ENCODE measurements at places on chromosomes 3 and 15.
A peak's percentile ranks its signal among the peaks of the same experiment; 100 is the strongest.

GRCh38 chr3:129593230-129593594 lies 13.3 kb downstream of the PLXND1 start:
- DNase-seq = no peak
- peaks cover 37% of the 10 kb centered on the region for H3K4me1 ChIP-seq
- H3K27ac ChIP-seq = peak overlapping the region; percentile 81
- no peaks in the 10 kb centered on the region for H3K36me3 ChIP-seq
- H3K4me3 ChIP-seq = peak overlapping the region; percentile 23
- peaks cover 4% of the 10 kb centered on the region for H3K27me3 ChIP-seq

DNA sequence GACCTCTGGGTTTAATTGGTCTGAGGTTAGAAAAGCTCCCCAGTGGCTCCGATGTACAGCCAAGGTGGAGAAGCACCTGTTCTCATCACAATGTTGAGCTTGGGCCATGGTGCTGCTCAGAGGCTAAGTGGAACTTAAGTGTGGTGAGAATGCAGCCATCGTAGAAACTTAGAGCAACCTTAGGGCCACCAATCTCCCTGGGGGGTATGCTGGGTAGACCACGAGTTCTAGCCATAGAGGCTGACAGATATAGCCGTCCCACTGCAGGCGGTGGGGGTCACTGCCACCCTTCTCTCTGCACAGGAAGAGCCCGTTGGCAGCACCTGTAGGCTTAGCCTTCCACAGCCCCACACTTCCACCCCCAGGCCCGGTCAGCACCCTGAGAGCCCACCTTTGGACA lies 38.0 kb downstream of the MGLL start:
- peaks cover 6% of the 10 kb centered on the region for H3K27me3 ChIP-seq
- H3K4me3 ChIP-seq = no peak overlapping the region
- H3K27ac ChIP-seq = no peak overlapping the region
- peaks cover 41% of the 10 kb centered on the region for H3K4me1 ChIP-seq
- H3K36me3 ChIP-seq = no peaks in the 10 kb centered on the region

GRCh38 chr15:31752065-31752762 lies 278.1 kb upstream of the CHRNA7 start:
- DNase-seq = no peak
- H3K36me3 ChIP-seq = peaks cover 6% of the 10 kb centered on the region
- H3K4me1 ChIP-seq = peaks cover 6% of the 10 kb centered on the region
- H3K27ac ChIP-seq = no peak overlapping the region

GRCh38 chr15:62977952-62978811 lies 64.4 kb upstream of the TPM1 start:
- peaks cover 5% of the 10 kb centered on the region for H3K4me1 ChIP-seq
- no peaks in the 10 kb centered on the region for H3K27me3 ChIP-seq
- H3K36me3 ChIP-seq = no peaks in the 10 kb centered on the region
- H3K27ac ChIP-seq = no peak overlapping the region
- H3K4me3 ChIP-seq = no peak overlapping the region

DNA sequence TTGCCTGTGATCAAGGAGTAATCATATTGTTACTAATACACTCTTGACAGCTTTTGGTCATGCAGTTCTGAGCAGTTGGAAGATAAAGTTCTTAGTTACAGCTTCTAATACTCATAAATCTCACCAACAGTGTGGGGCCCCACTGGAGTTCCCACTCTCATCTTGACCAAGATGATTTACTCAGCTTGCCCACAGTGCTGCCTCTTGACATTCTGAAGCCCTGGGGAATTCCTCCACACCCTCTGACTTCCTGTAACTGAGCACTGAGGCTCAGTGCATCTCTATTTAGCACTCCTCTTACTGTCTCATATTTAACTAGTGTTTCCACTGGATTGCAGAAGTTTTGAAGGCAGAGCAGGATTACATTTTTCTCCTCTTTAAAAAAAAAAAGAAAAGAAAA lies 1.9 kb upstream of the ARL6IP5 start:
- H3K4me3 ChIP-seq = no peak overlapping the region
- H3K27me3 ChIP-seq = peaks cover 2% of the 10 kb centered on the region
- DNase-seq = no peak
- peaks cover 24% of the 10 kb centered on the region for H3K4me1 ChIP-seq

DNA sequence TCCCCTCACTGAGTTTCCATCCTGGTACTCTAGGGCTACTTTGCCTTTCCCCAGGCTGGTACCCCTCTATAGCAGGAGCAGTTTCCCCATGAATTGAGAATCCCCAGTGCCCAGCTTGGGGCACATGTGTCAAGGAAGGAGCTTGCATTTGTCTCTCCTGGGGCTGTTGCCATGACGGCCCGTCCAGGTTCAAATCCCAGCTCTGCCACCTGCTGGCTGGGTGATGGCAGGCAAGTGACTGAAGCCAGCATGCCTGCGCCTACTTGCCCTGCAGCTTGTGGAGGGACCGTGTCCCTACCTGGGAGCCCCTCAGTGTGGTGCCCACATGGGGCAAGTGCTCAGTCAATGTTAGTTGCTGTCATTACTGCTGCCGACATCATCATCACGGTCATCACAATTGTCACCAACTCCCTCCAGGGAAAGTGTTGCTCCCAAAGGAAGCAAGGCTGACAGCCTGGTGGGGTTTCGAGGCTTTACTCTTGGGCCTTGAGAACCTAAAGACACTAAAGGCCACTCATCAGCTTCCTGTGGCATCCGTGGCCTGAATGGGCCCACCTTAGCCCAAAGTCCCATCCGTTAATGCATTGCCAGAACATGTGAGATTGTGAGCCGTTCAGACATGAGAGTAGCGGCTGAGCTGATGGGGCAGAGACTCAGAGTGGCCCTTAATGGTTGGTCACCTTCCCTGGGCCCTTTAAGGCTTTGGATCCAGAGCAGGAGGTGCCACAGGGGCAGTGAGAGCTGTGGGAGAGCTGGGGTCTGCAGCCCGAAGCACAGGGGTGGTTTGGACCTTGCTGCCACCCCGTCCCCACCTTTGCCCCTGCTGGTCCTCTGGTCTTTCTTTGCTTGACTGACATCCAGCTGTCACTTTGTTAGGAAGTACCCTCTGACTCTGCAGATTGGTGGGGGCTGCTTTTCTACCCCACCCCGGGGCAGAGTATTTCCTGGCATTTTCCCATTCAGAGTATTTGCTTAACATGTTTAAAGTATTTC lies 144.4 kb downstream of the DNAJB8 start:
- H3K27me3 ChIP-seq = peaks cover 11% of the 10 kb centered on the region
- no peaks in the 10 kb centered on the region for H3K36me3 ChIP-seq
- DNase-seq = peak; percentile 71
- H3K4me3 ChIP-seq = no peak overlapping the region

DNA sequence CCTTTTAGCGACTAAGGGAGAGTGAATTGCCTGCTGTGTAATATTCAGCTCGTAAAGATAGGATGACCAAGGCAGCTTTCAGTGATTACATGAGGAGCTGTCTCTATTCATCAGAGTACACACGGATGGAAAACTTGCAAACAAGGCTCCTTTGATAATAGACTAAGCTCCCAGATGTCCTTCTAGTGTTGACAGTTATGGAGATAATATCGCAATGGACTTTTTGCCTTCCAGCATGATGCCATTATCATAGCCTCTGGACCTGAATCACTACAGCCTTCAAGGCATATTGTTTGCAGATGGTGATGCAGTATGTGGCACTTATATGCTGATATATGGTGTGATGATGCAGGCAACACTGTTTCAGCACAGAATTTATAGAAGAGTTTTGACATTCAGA lies 93.9 kb downstream of the ECT2 start:
- no peaks in the 10 kb centered on the region for H3K27me3 ChIP-seq
- no peak overlapping the region for H3K4me3 ChIP-seq
- peaks cover 19% of the 10 kb centered on the region for H3K4me1 ChIP-seq
- no peaks in the 10 kb centered on the region for H3K36me3 ChIP-seq

- H3K4me3 ChIP-seq = no peak overlapping the region
- no peak overlapping the region for H3K27ac ChIP-seq
- no peak for DNase-seq
- H3K36me3 ChIP-seq = peaks cover 4% of the 10 kb centered on the region
- H3K4me1 ChIP-seq = no peaks in the 10 kb centered on the region
- H3K27me3 ChIP-seq = peaks cover 1% of the 10 kb centered on the region
Measured at GRCh38 chr3:73094129-73094528, 32.7 kb downstream of the EBLN2 start.
